ENCODE measurements at places on chromosomes 2 and 18.

- no peak for DNase-seq
These were observed 356.9 kb downstream of the TNS1 start for GRCh38 chr2:217645896-217646295.

GRCh38 chr2:128490321-128490720, 171.7 kb upstream of the HS6ST1 start:
- no peak for DNase-seq

DNA sequence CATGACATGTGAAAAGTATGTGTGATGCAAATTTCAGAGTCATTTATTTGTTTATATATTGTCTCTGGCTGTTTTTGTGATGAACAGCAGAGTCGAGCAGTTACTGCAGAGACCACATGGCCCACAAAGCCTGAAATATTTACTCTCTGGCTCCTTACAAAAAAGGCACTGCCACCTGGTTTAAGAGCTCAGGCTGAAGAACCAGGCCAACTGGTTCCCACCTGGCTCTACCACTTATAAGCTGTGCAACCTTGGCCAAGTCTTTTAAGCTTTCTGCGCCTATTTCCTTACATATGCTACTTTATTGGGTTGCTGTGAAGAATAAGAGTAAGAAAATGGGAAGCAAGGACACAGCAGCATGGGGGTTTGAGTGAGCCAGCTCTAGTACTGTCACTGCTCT, 207.6 kb downstream of the L3MBTL4 start:
- DNase-seq: no peak

- DNase-seq: no peak
These were observed 1.8 kb downstream of the CBLN2 start for GRCh38 chr18:72542342-72542741.

- DNase-seq: no peak
These were observed 72.7 kb upstream of the CCDC68 start for GRCh38 chr18:55031979-55032378.

DNA sequence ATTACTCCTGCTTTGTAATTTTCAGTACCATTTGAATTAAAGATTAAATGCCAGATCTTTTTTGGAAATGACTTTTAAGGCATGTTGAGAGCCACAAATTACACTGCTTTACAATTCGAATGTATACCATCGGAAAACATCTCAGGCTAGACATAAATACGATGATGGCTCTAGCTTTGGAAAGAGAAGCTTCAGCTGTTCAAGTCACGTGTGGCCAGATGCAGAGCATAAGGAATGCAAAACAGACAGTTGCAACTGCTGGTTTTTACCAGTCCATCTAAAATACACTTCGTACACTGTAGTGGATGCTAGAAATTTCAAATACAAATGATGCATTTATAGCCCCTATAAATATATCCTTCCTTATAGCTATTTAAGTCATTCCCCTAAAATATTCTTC, 8.0 kb downstream of the ZNF516 start:
- no peak for DNase-seq

All from NCI-H1092 (cell line).